CD14-positive monocyte (primary cell): ENCODE measurements at places on chromosomes 2 and 18. TPM values are rescaled to one million over a fixed set of nuclear protein-coding genes. Genes with fewer than 3 reads are reported as not detected.

COPS9 gene
- polyA plus RNA-seq, result 123 and 134 TPM in 2 replicates

DNA sequence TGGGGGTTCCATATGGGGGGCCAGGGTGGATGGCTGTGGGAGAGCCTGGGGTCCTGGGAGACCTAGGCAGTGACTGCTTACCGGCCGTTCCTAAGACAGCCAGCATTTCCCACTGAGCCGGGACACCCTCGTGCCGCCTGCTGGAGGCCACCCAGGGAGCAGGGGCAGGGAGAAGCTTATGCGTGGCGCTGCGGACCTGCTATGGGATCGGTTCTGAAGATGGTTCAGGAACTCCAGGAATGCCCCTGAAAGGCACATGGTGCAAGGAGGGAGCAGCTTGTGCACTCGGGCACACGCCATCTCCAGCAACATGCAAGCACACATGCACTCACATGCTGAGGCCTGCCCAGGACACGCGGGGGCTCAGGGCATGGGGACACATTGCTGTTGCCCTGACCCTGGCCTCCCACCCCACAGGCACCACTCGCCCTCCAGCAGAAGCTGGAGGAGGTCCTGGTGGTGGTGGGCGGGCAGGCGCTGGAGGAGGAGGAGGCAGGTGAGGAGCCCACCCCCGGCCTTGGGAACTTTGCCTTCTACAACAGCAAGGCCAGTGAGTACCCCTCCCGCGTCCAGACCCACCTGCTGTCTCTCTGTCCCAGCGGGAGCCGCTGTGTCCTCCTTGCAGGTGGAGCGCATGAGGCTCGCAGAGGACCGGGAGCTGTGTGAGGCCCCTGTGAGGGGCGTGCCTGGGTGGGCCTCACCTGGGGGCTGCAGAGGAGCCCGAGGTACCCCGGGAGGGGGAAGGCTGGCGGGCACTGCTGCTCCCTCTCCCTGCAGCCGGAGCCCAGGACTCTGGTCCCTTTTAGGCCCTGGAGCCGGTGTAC lies 4.1 kb downstream of the KLHL30 start:
- no peak for DNase-seq
- H3K4me1 ChIP-seq, result peaks cover 41% of the 10 kb centered on the region
- H3K36me3 ChIP-seq, result no peaks in the 10 kb centered on the region
- H3K4me3 ChIP-seq, result no peak overlapping the region
- no peaks in the 10 kb centered on the region for H3K27me3 ChIP-seq

DNA sequence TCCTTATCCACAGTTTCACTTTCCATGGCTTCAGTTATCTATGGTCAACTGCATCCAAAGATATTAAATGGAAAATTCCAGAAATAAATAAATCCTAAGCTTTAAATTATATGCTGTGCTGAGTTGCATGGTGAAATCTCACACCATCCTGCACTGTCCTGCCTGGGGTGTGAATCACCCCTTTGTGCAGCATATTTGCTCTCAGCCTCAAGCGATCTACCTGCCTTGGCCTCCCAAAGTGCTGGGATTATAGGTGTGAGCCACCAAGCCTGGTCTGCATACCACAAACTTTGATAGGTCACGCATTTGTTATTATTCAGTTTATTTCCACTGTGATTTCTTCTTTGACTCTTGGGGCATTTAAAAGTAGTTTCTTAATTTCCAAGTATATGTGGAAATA lies 117.2 kb downstream of the SPIRE1 start:
- no peak overlapping the region for H3K4me3 ChIP-seq
- H3K4me1 ChIP-seq, result no peaks in the 10 kb centered on the region
- no peak for DNase-seq
- no peaks in the 10 kb centered on the region for H3K27me3 ChIP-seq
- H3K27ac ChIP-seq, result no peak overlapping the region

ASPRV1 gene
- 0.38 and 0.52 TPM in 2 replicates for polyA plus RNA-seq

DNA sequence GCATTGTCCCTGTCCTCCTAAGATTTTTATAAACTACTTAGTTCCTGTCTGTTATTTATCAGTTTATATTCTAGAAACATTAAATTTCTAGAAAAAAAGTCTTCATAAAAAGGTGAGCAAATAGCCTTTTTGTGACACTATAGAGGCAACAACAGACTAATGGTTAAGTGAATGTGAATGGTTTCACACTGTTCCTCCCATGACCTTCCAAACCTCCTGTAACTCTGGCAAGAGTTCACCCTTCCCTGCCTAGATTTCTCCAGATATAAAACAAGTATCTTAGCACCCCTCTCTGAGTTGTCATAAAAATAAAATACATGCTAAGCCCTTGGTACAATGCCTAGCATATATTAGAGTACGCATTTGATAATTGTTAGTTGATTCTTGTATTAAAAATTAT lies 29.2 kb downstream of the COBLL1 start:
- no peak overlapping the region for H3K27ac ChIP-seq
- H3K27me3 ChIP-seq, result no peaks in the 10 kb centered on the region
- H3K36me3 ChIP-seq, result no peaks in the 10 kb centered on the region
- no peak overlapping the region for H3K4me3 ChIP-seq
- H3K4me1 ChIP-seq, result peaks cover 6% of the 10 kb centered on the region
- DNase-seq, result no peak

CLEC4F gene
- 6.8 and 17.0 TPM in 2 replicates for polyA plus RNA-seq

DNA sequence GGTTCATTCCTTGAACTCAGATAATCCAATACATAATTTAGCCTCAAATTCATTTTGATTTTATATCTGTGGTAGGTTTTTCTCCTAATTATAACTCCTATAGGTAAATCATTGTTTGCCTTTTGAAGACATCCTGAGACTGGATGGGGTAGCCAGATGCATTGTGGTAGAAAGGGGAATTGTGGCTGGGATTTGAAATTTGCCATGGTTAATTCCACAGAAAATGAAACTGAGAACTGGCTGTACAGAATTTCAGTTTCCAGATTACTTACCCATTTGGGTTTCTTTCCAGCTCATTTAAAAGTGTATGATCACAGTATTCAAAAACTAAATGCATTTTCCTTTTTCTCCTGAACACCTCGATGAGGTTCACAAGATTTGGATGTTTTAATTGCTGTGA lies 18.2 kb downstream of the CDKL4 start:
- no peaks in the 10 kb centered on the region for H3K36me3 ChIP-seq
- DNase-seq, result no peak
- H3K4me3 ChIP-seq, result no peak overlapping the region
- H3K4me1 ChIP-seq, result peaks cover 5% of the 10 kb centered on the region

DNA sequence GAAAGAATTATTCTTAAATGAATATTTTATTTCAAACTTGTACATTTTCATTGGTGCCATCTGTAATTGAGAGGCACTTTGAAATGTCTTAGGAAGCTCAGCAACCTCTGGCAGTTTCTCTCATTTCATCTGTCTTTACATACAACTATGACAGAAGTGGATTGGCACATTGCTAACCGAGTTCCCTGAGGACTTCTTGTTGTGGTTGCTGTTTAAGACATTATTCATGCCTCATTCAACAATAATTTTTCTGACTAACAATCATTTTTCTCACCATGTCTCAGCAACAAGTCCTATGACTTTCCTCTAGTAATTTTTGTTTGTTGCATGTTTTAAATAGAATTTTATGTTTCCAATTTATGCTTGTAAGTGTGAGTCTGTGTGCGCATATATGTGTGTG lies 284.0 kb upstream of the CWC22 start:
- no peaks in the 10 kb centered on the region for H3K4me1 ChIP-seq
- H3K27me3 ChIP-seq, result no peaks in the 10 kb centered on the region
- no peak overlapping the region for H3K4me3 ChIP-seq
- DNase-seq, result no peak
- no peaks in the 10 kb centered on the region for H3K36me3 ChIP-seq
